Bronchial epithelial cell (primary cell): ENCODE measurements at places on chromosomes 13 and 19. TPM values are rescaled to one million over a fixed set of nuclear protein-coding genes. Genes with fewer than 3 reads are reported as not detected.

EFNA2 gene
- total RNA-seq = not detected in 2 replicates

FBXO27 gene
- total RNA-seq = 5.3 and 5.8 TPM in 2 replicates

CYP2B6 gene
- total RNA-seq = not detected in 2 replicates

C1QTNF9B gene
- total RNA-seq = not detected in 2 replicates

PTH2 gene
- total RNA-seq = not detected in 2 replicates

PSG7 gene
- not detected in 2 replicates for total RNA-seq

CLN5 gene
- total RNA-seq = 21.1 and 27.0 TPM in 2 replicates

TNFSF13B gene
- total RNA-seq = 0.79 and 1.7 TPM in 2 replicates

IL12RB1 gene
- total RNA-seq = under 0.01 TPM in 1 of 2 replicates, not detected in the other

CPB2 gene
- not detected in 2 replicates for total RNA-seq

FCGBP gene
- 0.38 and 0.53 TPM in 2 replicates for total RNA-seq

CCNA1 gene
- 106 and 133 TPM in 2 replicates for total RNA-seq

- no peak for DNase-seq
Observed at GRCh38 chr19:33388725-33389420, 15.4 kb downstream of the CEBPG start.

DNA sequence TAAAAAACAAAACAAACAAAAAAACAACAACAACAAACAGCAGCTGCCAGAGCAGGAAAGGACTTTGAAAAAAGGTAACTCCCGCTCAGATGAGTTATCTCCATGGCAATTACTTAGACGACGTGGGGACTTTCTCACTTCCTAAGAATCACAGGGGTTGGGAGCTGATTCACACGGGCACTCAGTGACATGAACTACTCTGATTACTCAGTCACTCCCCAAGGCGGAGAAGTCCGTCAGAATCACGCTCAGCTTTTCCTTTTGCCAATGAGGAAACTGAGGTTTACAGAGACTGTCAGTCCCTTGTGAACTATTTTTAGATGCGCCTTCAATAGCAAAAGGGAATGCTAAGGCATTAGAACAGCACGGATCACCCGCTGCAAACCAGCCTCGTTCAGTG, 32.3 kb upstream of the MATK start:
- peak; percentile 42 for DNase-seq

GRCh38 chr13:38657191-38657590, 29.7 kb upstream of the FREM2 start:
- DNase-seq = peak; percentile 66

DNA sequence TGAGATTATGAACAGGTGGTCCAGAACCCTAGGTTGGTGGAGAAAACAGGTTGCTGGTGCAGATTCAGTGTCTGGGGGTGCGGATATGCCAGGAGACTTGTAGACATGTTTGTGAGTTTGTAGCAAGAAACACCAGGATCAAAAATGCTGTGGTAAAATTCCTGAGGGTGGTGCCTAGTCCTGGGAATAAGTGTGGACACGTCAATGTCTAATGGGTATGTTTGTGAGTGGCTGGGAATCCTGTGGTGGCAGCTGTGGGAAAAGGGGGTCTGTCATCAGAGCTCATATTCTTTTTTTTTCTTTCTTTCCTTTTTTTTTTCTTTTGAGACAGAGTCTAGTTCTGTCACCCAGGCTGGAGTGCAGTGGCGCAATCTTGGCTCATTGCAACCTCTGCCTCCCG, 7.2 kb downstream of the ZNF708 start:
- no peak for DNase-seq

GRCh38 chr13:44417876-44418275, 44.3 kb downstream of the SERP2 start:
- no peak for DNase-seq

- no peak for DNase-seq
Observed at GRCh38 chr13:94033098-94033497, 446.4 kb downstream of the DCT start.

DNA sequence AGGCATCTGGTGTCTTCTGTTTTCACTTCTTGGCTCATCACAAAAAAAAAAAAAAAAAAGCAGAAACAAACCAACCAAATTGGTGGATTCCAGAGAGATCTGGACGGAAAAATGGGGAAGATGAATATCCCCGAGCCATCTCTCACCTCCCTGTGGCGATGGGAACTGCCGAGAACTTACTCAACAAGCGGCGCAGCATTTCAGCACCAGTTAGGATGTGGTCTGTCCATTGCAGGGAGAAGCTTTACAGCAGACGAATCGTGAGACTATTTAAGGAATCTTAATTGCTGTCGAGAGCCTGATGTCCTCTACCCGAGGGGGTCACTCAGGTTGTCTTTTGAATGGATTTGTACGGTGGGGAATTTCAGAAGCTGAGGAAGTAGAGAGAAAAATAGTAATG, 17.3 kb upstream of the KDM4B start:
- no peak for DNase-seq

DNA sequence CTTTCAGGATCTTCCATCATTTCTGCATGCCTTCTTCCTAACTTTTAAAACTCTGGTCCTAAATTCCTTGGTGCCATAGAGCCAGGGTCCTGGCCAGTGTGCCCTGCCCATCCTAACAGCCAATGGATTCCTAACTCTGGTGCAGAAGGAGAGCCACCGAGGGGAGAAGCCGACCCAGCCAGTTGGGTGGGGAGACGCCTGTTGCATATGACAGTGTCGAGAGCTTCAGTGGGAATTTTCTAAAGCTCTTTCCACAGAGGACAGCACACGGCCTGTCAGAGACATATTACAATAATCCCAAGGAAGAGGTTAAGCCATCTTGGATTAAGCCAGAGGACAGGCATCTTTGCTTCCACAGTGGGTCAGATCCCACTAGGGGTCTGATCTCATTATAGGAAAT, 180.4 kb downstream of the ZNF536 start:
- DNase-seq = no peak

DNA sequence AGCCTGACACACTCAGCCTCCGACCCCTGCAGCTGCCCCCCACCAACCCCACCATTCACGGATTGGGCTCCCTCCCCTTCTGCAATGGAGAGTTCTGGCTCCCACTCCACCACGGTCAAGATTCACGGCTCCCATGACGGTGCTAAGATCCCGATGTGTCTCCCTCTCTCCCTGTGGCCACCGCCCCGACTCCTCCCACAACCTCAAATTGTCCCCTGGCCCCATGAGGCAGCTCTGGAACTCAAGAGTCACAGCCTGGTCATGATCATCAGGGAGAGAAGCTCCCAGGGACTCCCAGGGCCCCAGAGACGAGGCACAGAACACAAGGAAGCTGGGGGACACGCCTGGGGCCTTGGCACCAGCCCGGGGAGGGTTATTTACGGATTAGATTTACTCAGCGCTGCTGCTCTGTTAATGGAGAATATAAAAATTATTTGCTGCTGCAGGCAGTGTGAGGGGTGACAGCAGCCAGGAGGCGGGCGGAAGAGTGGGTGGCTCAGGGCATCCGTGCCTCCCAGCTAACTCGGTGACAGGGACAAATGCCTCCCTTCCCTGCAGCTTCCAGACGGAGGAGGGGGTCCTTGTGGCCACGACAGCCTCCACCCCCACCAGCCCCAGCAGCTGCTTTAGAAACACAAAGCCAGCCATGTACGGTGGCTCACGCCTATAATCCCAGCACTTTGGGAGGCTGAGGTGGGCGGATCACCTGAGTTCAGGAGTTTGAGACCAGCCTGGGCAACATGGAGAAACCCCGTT, 184.2 kb downstream of the PTPRS start:
- DNase-seq = no peak

DNA sequence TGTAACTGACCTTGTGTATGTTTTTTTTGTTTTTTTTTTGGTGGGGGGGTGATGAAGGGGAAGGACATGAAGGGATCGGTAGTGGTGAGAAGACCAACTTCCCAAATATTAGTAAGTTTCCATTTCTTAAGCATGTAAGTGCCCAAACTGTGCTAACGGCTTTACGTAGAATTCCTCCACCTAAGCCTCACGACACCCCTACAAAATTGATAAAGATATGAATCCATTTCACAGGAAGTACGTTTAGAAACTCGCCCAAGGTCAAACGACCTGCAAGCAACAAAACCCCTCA, 649 bp downstream of the UQCRFS1 start:
- no peak for DNase-seq

DNA sequence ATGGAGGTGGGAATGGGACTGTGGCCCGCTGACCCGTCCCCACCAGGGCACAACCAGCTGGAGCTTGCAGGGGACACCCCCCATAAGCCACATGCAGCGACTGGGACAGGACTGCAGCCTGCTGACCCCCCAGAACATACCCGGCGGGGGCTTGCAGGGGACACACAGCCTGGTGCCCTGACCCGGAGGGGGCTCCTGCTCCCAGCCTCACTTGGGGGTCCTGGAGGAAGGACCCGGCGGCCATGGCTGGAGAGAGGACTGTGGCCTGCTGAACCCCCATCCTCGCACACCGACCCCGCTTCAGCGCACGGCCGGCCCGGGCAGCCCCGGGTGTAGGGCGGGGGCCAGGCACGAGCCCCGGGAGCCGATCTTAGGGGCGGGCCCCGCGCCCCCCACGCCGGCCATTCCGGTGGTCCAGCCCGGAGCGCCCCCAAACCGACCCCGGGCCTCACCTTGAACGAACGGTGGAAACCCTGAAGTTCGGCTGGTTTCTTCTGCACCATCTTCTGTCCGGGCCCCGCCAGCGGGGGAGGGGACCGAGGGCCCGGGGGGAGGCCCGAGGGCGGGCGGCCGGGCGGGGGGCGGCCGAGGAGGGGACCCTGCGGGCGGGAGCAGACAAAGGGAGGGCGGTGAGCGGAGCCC, 574 bp downstream of the MKNK2 start:
- no peak for DNase-seq

DNA sequence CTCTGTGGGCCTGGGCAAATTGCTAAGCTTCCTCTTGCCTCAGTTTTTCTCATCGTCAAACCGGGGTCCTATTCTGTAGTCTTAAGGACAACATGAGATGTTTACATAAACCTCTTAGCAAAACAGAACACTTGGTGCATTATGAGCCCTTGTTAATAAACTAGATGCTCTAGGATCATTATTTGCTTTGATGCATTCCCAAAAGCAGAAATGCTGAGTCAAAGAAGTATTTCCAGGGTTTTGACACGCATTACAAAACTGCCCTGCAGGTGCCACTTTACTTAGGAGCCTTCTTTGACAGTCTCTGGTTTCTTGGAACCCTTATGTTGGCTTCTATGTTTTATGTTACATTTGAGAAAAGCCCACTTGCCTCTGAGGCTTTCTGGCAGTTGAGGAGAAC, 12.1 kb downstream of the AKAP11 start:
- DNase-seq = no peak

- no peak for DNase-seq
Observed at GRCh38 chr19:3653865-3654513, 27.4 kb upstream of the CACTIN start.

DNA sequence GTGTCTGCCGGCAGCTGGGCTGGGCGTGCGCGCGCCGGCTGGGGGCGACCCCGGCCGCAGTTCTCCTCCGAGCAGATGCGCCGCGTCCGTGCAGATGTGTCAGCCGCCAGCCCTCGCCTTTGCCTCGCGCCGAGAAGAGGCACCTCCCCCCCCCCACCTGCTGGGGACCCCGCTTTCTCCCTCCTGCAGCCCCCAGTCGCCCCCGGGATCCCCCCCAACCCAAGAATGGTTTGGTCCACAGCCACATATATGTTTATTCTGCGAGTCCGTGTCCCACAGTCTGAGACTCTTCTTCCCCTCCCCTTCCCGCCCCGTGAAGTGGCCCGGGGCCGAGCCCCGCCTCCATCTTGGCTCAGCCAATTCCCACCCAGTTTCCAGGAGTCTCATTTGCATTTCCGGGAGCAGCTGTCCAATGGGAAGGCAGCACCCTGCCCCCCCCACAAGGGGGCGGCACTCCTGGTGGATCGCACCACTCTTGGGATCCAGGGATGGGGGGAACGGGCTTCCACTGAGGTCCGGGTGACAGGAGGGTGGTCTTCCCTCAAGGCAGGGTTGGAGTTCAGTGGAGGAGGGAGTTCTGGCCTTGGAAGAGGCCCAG, 8.6 kb downstream of the ISOC2 start:
- peak; percentile 31 for DNase-seq

- peak; percentile 43 for DNase-seq
Observed at GRCh38 chr13:103140001-103140671, 73.9 kb upstream of the SLC10A2 start.

DNA sequence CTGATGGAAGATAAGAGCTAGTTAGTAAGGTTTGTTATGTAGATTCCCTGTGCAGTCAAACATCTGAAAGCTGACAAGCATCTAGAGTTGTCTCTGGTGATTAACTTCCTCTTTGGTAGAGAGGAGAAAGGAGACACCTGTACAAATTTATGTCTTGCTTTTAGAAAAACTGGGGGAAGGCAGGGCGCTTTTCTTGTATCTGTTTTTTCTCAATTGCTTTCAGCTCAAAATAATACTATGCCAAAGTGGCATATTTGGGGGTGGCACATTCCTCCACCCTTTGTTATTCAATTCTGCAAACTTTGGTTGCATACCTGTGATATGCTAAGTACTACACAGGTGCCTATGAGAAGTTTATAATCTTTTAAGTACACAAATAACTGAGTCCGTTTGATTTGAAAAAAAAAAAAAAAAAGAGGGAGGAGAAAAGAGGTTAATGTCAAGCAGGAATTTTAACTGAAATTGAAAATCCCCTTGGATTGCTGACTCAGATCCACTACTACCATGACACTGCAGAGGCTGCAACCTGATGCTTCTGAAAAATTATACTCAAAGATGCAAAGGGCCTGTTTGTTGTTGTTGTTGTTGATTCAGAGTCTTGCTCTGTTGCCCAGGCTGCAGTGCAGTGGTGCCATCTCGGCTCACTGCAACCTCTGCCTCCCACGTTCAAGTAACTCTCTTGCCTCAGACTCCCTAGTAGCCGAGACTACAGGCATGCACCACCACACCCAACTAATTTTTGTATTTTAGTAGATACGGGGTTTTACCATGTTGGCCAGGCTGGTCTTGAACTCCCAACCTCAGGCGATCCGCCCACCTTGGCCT, 164.8 kb upstream of the NBEA start:
- no peak for DNase-seq

DNA sequence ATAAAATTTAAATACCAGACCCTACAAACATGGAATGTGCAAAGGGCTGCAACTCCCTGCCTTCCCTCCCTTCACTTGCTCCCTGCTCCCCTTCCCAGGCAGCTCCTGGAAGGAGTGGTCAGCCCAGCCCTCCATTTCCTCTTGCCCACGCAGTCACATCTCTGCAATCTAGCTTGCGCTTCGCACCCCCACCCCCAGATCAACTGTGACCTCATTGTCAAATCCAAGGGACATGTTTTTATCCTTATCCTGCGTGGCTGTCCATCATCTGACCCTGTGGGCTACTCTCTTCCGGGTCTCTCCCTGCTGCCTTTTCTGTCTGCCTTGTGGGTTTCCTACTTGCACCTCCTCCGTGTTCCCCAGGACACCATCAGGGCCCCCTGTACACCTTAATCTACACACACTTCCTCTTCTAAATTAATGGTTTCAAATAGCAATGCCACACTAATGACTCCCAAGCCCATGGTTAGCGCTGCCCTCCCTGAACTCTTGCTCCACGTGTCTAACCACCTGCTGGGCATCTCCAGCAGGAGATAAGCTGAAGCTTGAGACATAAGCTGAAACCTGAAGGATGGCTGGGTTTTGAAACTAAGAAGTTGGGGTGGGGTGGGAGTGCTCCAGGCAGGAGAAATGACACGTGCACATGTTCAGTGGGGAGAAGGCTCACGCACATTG, 118.3 kb downstream of the USP12 start:
- DNase-seq = no peak
